Effector CD4-positive, alpha-beta T cell (primary cell): ENCODE measurements at places on chromosomes 5 and 9.

GRCh38 chr5:872301-872700 lies 20.3 kb downstream of the BRD9 start:
- DNase-seq: no peak

DNA sequence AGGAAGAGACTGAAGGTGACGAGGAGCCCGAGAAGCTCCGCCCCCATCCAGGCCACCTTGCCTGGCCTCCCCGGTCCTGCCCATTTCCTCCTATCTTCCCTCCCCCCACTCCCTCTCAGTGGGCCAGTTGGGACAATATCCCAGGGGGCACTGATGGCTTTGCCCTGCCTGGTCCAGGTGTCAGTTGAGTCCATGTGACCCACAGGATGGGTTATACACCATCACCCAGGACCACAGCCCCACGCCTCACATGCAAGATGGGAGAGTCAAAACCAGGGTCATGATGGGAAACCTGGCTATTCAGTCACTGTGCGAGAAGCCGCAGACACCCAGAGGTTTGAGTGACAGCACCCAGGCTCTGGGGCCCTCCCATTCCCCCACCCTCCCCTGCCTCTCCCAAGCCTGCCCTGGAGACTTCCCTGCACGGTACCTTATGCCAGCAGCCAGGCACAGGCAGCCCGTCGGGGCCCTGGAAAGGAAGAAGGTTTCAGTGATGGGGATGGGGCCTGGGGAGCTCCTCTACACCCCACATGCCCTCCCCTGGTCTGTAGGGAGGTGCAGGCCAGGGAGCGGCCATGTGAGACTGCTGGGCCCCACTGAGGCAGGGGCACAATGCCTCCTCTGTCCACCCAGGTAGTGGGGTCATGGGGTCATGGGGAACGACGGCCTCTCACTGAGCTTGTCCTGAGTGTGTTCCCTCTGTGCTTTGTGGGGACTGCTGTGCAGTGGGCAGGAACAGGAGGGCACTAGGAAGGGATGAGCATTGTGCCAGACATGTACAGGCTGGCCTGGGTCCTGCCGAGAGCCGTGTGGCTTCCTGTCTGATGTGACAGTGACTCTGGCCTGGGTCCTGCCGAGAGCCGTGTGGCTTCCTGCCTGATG lies 6.3 kb upstream of the PHYKPL start:
- no peak for DNase-seq

DNA sequence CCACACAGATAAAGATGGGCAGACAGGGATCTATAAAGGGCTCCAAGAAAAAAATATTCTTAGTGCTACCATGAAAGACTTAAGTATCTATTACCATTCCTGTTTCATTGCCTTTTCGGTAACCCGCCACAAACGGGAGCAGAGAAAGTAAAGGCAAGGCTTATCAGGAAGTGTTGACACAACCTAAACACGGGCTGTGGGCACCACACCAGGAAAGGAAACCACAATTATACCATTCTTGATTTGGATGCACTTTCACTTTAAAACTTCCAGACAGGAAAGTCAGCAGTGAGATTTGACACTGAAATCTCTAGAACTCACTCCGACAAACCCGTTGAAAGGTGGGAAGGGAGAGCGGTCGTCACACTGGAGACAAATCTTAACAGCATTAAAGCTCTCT lies 6.5 kb downstream of the TLE1 start:
- DNase-seq: no peak

DNA sequence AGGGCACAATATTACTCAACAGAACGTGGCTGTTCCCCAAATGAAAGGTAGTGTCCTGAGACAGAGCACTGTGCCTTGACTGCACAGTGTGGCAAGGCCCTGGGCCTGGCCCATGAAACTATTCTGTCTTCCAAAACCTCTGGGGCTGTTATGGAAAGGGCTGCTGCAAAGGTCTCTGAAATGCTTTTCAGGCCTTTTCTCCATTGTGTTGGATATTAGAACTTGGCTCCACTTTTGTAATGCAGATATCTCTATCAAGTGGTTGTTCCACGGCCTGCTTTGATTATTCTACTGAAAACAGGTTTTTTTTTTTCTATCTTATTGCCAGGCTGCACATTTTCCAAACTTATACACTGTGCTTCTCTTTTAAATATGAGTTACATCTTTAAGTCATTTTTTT lies 777.5 kb upstream of the TYRP1 start:
- DNase-seq: no peak

DNA sequence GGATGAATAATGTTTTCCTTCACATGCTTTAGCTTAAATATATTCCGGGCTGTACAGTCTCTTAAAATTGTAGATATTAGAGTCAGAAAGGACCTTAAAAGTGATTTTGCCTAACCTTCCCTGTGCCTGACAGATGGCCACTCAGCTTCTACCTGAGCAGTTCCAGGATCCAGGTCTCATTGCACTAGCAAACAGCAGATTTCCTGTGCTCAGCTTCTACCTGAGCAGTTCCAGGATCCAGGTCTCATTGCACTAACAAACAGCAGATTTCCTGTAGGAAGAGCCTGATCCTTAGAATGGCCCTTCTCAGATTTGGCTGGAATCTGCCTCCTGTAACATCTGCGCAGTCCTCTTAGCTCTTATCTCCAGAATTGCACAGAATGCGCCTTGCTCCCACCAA lies 219.8 kb downstream of the AOPEP start:
- no peak for DNase-seq

- DNase-seq: no peak
Observed at GRCh38 chr9:26656003-26656870, 236.4 kb downstream of the CAAP1 start.

GRCh38 chr5:3118340-3118739 lies 366.9 kb upstream of the IRX2 start:
- no peak for DNase-seq

DNA sequence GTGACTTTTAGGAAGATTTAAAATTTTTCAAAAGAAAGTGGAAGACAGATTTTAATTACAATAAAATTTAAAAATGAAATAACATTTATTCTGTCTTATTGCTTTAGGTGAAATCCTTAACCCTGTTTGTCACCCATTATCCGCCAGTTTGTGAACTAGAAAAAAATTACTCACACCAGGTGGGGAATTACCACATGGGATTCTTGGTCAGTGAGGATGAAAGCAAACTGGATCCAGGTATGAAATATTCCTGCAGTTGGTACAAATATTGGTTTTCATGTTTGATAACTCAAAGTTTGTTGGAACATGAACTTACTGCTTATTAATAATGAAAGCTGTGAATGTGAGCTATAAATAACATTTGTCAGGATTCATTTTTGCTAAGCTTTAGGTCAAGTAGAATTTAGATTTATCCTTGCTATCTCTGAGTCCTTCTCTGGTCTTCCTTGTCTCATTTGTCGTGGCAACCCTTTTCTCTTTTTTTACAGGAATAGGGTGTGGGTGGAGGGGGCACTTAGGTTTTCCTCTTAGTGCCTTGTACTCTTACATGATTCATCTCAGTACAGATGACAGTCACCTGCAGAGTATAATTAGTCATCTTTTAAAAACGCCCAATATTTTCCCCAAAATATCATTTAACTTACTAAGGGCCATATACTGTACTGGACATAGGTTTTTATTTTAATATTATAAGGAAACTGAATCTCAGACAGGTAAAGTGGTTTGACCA lies 95.3 kb upstream of the RASGRF2 start:
- no peak for DNase-seq

DNA sequence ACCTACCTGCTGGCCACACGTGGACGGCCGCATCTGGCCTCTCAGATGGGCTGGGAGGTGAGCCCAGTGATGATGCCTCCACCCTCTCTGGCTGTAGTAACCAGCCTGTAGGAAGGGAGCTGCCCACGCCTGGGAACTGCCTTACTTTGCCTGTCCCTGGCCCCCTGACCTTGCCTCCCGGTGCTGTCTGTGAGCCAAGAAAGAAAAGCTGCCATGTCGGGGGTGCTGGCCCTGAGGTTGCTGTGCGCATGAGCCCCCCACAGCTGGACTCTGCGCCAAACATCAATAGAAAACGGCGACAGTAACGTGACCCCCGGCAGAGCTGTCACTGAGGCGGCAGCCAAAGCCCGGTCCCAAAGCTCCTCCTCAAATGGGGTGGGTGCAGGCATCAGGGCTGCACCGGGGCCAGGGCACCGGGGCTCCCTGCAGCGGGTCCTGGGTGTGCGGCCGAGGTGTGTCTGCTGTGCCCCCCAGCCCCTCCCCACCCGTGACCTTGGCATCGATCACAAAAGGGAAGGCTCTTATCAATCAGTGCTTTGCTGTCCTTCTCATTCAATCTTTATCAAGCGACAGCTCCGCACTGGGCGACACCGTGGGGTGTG lies 15.3 kb upstream of the SLC9A3 start:
- no peak for DNase-seq

- DNase-seq: no peak
Observed at GRCh38 chr5:92605591-92605990, 975.4 kb downstream of the NR2F1-AS1 start.
